HS-27A (cell line): ENCODE measurements at places on chromosomes 12 and 14.

GRCh38 chr12:45598761-45599160 is 130.7 kb upstream of the ARID2 start:
- no peak for DNase-seq

GRCh38 chr12:56880125-56880992 is 53.8 kb downstream of the SDR9C7 start:
- peak; percentile 33 for DNase-seq

- DNase-seq, result no peak
Measured at GRCh38 chr12:55713721-55714120, 2.1 kb upstream of the BLOC1S1 start.

DNA sequence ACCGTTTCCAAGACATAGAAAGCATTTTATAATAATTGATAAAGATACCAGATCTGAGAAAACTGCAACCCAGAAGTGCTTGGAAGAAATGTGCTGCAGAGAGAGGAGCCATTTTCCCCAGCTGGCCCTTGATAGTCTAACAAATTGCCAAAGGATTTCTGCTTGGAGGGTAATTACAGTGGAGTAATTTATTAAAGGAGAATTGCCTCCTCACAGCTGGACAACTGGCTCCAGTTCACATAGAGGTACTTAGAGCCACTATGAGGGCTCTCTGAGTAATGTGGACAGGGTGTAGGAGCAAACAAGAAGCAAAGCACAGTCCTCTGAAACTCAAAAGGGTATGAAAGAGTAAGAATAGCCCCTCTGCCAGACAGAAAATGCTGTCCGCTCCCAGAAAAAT is 335.6 kb downstream of the SYT1 start:
- no peak for DNase-seq

- DNase-seq, result no peak
Measured at GRCh38 chr14:54446161-54446693, 5.1 kb upstream of the CNIH1 start.

- DNase-seq, result no peak
Measured at GRCh38 chr12:115794659-115795081, 482.8 kb downstream of the MED13L start.

DNA sequence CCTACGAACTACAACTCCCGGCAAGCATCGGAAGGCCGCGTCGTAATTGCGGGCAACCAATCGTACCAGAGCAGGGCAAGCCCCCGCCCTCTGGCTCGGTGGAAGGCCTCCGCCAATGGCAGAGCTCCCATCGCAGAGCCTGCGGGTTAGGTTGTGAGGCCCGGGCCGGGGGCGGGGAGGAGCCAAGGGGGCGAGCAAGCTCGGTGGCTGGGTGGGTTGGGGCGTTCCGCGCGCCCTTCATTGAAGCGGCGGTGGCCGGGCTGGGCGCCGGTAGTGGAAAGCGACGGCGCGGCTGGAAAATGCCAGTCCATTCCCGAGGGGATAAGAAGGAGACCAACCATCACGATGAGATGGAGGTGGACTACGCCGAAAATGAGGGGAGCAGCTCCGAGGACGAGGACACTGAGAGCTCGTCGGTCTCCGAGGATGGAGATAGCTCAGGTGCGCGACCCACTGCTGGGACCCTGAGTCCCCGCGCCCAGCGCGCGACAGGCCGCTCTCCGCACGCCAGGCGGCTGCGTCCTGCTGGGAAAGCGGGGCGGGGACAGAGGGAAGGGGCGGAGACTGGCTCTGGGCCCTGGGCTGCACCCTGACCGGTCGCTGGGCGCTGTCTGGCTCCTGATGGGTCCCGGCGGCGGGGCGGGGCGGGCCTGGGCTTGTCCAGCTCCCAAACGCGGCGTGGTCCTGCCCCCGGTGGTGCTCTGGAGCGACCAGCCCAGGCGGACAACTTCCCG is at the start of gene BRMS1L:
TSS of gene BRMS1L (plus strand) at position 121 of the 734 bp plus-strand sequence. CDS start at position 300, 179 bp downstream.
- peak; percentile 98 for DNase-seq

GRCh38 chr14:75311356-75311755 is 32.7 kb downstream of the FOS start:
- no peak for DNase-seq

GRCh38 chr12:104695453-104696148 is 238.9 kb downstream of the CHST11 start:
- peak; percentile 31 for DNase-seq

DNA sequence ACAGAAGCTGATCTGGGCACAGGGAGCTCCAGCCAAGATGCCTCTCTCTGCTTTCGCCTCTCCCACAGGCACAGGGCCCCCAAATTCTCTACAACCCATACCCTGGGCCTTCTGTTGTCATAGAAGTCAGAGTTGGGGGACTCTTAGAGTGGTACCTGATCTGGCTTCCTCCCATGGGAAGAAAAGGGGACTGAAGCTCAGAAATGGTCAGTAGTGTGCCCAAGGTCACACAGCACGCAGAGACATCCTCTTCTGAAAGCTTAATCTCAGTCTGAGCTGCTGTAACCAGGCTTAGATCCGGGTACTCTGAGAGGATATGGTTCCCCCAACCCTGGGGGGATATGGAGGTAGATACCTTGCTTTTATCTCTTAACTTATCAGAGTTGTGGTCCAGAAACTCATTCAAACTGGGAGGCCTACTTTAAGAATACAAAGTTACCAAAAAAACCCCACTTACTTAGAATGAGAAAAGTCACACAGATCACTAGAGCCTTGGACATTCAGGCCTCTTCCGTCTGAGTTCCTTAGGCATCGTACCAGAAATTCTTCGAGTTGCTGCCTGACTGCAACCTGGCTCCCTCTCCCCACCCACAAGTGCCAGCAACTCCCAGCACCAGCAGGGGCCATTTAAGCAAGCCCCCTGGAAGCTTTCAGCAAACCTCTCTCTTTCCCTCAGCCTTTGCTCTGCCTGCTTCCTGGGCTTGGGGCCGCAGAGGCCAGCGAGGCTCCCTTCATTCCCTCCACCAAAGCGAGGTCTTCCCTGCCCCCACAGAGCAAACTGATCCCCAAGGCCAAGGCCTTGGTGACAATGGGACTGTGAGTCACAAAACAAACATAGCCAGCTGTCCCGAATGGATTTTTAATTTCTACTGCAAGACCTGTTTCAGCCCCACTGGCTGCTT is 13.9 kb downstream of the KRT7 start:
- no peak for DNase-seq

DNA sequence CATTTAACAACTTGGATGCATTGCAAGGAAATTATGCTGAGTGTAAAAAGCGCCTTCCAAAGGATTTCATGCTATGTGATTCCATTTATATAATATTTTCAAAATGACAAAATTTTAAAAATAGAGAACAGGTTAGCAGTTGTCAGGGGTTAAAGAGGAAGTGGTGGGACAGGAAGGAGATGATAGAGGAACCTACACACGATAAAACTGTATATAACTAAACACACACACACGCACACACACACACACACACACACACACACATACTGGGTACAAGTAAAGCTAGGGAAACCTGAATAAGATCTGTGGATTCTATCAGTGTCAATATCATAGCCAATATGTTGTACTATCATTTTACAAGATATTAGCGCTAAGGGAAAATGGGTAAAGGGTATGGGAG is 17.2 kb downstream of the TTC9 start:
- DNase-seq, result no peak

DNA sequence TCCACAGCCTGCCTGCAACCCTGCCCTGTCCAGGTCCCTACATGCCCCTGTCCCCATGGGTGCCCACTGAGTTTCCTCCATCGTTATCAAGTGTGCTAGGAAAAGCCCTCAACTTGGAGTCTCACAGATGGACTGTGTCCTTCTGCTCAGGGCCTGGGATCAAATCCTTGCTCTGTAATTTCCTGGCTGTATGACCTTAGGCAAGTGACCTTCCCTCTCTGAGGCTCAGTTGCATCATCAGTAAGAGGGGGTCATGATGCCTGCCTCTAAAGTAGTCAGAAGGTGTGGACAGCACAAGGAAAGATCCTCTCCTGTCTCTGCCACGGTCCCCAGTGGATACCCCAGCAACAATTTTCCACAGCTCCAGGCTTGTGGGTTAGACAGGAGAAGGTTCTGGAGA is 22.2 kb downstream of the RASAL1 start:
- DNase-seq, result no peak
